NCI-H146 (cell line): ENCODE measurements at places on chromosomes 2 and 18.
A peak's percentile ranks its signal among the peaks of the same experiment; 100 is the strongest.

GRCh38 chr18:11004294-11004693, 145.1 kb downstream of the PIEZO2 start:
- no peak for DNase-seq

GRCh38 chr2:232214053-232214452, 164.5 kb upstream of the ALPP start:
- DNase-seq, result no peak

DNA sequence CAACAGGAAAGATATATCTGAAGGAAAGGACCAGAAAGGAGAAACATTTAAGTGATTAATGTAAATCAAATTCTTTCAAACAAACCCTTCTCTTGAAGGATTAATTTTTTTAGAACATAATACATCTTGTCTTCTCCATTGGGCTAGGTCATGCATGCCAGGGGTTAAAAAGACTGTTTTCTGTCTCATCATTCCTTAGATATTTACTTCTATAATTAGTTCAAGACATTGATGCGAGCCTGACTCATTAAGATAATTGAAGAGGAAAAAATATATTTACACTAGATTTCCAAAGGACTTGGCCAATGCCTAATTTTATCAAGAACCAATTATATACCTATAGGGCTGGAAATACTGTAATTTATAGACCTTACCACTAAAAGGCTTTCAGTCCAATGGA, 166.6 kb upstream of the SETBP1 start:
- no peak for DNase-seq

DNA sequence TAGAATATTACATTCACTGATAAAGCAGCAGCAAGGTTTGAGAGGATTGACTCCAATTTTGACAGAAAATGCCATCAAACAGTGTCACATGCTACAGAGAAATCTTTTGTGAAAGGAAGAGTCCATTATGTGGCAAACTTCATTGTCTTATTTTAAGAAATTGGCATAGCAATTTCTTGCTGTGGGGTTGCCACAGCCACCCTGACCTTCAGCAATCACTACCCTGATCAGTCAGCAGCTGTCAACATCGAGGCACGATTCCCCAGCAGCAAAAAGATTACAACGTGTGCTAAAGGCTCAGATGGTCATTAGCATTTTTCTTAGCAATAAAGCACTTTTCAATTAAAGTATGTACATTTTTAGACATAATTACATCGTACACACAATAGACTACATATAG, 74.7 kb downstream of the PRKCE start:
- DNase-seq, result no peak

DNA sequence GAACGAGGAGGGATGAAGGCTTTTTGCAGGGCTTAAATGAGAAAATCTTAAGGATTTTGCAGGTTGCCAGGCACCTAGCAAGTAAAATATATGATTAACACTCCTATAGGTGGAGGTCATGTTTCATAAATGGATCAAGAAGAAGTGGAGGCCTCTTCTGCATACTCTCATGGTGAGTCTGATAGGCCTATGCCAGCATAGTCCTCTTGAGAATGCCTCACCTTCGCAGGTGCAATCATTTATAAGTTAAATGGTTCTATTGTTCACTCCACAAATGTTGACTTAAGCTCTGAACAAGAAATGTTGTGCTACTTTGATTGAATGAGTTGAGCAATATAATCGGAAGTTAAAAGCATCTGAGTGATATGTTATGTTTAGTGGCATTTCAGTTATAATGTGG, 12.1 kb downstream of the LRRTM1 start:
- DNase-seq, result no peak

DNA sequence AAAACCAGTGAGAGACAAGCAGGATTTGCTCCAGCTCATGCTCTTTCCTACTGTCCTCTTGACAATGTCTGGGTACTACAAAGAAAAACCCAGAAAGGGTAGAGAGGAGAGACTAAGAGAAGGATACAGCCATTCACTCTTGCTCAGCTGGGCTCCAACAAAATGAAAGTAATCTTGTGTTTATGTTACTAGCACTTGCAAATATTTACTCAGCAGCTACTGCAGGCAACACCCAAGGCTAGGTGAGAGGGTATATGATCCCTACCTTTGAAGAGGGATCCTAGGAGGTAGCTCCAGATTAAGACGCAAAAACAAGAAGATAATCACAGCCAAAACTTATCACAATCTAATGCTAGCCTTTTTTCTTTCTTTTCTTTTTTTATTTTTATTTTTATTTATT, 329.6 kb upstream of the ACVR2A start:
- DNase-seq, result peak; percentile 19

DNA sequence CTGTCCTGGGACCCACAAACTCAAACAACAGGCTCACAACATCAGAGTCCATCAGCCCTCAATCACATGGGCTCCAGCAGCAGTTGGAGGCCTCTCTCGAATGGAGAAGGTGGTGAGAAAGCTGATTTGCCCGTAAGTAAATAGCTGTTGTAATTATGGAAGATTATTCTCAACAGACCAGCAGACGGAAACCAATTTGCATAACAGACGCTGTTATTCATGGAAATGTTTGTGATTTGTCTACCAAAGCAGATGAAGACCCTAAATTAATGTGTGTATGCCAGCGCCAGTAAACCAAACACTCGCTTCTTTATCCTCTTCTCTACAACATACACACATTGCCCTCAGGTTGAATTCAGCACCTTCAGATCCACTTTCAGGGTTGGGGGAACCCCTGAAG, 23.4 kb upstream of the GALNT14 start:
- no peak for DNase-seq

DNA sequence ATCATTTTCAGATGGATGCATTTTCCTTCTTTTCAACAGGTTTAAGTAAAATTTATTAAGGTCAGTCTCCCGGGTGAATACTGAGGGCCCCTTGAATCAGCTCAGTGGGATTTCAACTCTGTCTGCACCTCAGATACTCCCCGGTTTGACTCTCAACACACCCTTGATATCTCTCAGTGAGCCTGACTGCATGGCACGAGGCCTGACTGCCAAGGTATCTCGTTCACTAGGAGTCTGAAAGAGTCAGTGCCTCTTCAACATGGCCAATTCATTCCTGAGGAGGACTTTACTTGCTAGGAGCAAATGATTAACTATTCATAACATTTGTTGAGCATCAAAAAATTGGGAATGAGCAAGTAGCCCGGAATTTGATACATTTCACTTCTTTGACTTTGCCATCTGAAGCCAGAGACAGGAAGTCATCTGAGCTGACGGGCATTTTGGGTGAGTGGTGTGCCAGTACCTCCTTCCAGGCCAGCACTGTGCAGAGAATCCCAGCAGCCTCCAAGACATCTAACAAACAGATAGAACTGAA, 81.0 kb downstream of the VAPA start:
- DNase-seq, result no peak

- DNase-seq, result no peak
Observed at GRCh38 chr2:85988175-85988913, 99.6 kb upstream of the ST3GAL5 start.

DNA sequence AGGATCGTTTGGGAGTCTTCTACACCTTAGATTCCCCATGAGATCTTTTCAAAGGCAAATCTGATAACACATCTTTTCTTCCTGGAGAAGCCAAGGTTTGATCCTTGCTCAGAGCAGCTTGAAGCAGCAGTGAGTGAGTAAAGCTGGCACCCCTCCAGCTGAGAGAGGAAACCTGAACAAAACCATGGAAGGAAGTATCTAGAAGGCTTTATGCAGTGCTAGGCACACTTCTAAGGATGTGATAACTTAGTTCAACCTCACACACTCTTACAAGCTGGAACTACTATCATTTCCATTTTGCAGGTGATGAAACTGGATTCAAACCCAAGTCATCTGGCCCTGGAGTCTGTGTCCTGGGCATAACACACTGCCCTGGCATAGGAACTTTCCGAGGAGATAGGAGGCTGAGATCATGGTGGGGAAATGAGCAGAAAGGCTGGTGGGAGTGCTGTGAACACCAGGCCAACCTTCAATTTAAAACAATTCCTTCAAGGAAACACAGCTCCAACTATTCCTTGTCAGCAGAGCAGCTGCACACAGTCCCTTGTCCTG, 71.2 kb downstream of the CTAGE1 start:
- no peak for DNase-seq

DNA sequence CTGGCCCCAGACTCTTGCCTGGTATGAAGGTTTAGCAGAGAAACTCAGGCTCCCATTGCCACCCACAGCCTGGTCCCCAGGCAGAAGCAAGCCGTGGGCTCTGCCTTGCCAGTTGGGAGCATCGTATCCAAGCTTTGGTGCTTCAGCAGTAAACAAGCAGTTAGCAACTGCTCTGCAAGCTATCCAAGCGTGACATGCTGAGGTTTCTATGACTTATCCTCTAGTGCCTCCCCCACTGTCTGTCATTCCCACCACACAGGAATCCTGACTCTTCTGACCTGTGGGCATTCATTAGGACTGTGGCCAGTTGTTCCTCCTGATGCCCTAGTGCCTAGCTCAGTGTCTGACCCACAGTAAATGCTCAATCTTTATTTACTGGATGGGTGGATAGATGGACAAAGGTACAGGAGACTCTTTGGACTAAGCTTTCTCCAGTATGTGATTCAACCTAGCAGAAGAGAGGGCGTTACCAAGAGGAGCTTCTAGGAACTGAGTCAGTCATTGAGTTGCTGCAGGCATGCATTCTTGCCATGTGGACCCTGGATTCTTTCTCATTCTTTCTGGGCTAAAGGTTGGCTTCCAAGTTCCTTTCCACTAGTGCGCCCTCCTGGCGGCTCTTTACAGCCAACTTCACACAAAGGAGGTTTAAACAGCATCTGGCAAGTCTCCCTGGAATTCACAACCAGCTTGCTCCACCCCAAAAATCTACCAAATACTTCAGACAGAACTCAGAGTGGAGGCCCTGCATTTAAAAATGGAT, 40.6 kb upstream of the MRPL19 start:
- DNase-seq, result no peak

DNA sequence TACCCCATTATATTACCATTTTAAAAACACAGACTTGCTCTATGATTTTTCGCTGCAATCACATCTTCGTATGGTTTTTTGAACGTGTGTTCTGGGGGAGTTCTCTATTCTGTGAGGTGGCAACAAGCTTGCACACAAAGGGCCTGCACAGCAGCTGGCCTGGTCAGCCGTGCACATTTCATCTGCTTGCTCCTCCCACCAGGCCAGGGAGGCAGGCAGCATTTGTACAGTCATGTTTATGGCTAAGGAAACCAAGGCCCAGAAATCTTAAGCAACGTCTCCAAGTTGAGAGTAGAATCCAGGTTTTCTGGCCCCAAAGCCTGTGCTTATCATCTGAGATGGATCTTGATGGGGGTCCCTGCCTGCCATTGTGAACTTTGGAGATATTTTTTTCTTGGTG, 106.4 kb upstream of the SMIM21 start:
- DNase-seq, result no peak

GRCh38 chr2:152525277-152525838, 190.4 kb downstream of the FMNL2 start:
- DNase-seq, result no peak

- no peak for DNase-seq
Observed at GRCh38 chr2:101921319-101921952, 70.3 kb upstream of the IL1R2 start.

DNA sequence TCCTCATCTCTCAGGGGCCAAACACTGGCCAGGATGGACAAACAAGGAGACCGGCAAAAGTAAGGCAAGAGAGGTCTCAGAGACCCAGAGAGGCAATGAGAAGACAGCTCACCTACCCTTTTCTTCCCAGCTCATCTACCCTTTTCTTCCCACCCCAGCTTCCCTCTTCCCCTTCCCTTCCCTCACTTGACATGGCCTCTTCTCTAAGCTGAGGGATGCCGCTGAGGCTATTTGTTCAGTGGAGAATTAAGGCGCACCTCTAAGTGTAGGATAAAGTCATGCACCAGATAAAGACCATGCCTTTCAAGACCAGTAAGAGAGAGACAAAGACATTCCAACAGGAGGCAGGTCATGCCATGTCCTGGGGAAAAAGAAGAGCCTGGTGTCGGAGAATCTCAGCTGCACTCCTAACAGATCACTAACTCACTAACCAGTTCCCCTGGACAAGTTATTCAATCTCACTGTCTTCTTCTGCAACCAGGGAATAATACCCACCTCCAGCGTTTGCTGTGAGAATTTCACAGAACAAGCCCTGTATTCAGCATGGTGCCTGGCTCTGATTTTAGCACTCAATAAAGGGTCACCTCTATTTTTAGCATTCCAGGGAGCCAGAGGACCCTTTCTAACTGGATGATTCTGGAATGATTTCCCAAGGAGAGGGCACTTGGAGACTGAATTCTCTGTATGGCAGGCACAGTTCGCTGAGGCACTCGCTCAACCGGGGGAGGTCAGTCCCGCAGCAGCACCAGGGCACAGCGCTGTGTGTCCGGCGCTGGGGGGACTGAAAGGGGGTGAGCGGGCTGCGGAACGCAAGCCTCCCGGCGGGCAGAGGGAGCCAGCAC, 3.0 kb upstream of the FOSL2 start:
- no peak for DNase-seq

GRCh38 chr2:230998882-230999281, 3.0 kb downstream of the SPATA3 start:
- no peak for DNase-seq

DNA sequence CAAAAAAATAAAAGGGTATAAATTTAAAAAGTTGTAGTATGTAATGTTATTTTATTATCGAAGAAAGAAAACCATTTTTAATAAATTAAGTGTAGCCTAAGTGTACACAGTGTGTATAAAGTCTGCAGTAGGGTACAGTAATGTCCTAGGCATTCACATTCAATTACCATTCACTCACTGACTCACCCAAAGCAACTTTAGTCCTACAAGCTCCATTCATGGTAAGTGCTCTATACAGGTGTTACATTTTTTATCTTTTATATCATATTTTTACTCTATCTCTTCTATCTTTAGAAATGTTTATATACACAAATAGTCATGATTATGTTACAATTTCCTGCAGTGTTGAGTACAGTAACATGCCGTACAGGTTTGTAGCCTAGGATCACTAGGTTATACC, 59.5 kb downstream of the RABL2A start:
- no peak for DNase-seq

- DNase-seq, result no peak
Observed at GRCh38 chr2:104774631-104775030, 79.3 kb upstream of the POU3F3 start.

GRCh38 chr2:195021711-195022507, 635.1 kb upstream of the SLC39A10 start:
- no peak for DNase-seq

- DNase-seq, result no peak
Observed at GRCh38 chr2:141513853-141514252, 617.0 kb downstream of the LRP1B start.

- no peak for DNase-seq
Observed at GRCh38 chr2:34308140-34308539, 709.0 kb upstream of the FAM98A start.

DNA sequence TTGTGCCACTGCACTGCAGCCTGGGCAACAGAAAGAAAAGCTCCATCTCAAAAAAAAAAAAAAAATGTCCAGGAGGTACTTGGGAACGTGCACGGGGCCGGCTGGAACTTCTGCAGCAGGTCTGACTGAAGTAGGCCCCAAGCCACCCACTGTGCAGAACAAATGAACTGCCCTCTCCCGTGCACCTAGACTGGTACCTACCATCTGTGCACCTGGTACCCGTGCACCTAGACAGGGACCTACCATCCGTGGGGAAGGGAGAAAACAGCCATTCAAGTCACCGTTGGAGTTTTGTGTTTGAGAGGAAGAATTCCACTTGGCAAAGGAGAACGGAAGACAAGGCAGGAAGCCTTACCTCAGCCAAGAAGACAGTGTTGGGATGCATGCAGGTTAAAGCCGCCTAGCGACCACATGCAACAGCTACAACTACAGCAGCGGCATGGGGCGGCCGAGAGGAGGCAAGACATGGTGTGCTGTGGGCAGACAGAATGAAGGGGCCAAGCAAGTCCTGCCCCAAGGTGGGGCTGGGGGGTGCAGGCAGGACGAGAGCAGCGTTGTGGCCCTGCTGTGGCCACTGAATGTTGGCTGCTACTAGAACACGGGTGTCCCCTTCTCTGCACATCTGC, 16.1 kb downstream of the ST3GAL5 start:
- DNase-seq, result no peak
